ENCODE measurements at places on chromosomes 16 and 17. TPM values are rescaled to one million over a fixed set of nuclear protein-coding genes. Genes with fewer than 3 reads are reported as not detected.

GRCh38 chr16:19183187-19183586 lies 15.1 kb downstream of the SYT17 start:
- peaks cover 5% of the 10 kb centered on the region for H3K4me1 ChIP-seq
- no peaks in the 10 kb centered on the region for H3K27me3 ChIP-seq
- DNase-seq, result no peak

DNA sequence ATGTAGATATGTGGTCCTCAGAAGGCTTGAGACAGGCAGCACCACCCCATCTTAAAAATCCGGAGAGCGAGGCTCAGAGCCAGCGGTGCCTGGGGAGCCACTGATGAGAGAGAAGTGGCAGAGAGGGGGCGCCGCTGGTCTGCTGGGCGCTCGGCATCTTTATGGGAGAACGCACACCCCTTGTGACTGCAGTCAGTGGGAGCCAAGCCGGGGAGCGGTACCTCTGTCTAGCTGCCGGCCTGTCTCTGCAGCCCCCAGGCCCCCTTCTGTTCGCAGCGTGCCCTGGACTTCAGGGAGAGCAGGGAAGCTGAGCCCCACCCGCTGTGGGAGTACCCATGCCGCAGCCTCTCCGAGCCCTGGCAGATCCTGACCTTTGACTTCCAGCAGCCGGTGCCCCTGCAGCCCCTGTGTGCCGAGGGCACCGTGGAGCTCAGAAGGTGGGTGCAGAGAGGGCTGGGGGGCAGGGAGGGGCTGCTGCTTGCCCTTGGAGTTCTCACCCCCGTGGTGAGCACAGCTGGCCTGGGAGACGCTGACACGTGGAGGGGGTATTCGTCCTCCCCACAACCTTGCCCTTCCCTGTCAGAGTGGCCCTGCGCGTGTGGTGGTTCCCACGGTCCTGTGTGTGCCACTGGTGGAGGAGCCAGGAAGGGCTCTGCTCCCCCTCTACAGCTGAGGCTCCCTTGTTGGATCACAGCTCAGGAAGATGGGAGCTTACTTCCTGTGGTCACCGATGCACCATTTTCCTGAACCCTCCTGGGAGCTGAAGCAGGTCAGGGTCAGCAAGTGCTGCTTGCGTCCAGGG lies 44.8 kb downstream of the PRMT7 start:
- no peaks in the 10 kb centered on the region for H3K4me1 ChIP-seq
- no peak overlapping the region for H3K27ac ChIP-seq
- no peak for DNase-seq
- no peaks in the 10 kb centered on the region for H3K27me3 ChIP-seq
- H3K36me3 ChIP-seq, result peaks cover 89% of the 10 kb centered on the region
- no peak overlapping the region for H3K4me3 ChIP-seq

DNA sequence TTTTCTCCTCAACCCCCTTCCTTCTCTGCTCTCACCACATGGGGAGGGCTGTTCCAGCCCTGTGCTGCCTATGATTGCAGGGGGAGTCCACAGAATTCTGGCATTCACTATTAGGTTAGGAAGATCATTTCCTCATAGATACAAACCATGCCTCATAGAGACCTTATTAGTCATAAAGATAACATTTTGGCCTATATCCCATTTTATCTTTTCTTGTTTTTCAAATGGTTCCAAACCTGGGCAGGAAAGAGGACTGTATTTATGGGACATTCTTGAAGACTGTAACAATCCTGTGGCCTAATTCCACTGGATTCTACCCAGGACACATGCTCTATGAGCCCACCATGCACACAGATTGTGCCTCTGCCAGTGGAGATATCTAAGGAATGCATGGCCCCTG lies 51.7 kb downstream of the ASIC2 start:
- no peak overlapping the region for H3K27ac ChIP-seq
- H3K4me1 ChIP-seq, result no peaks in the 10 kb centered on the region
- H3K36me3 ChIP-seq, result no peaks in the 10 kb centered on the region
- no peaks in the 10 kb centered on the region for H3K27me3 ChIP-seq
- DNase-seq, result no peak
- H3K4me3 ChIP-seq, result no peak overlapping the region

DNA sequence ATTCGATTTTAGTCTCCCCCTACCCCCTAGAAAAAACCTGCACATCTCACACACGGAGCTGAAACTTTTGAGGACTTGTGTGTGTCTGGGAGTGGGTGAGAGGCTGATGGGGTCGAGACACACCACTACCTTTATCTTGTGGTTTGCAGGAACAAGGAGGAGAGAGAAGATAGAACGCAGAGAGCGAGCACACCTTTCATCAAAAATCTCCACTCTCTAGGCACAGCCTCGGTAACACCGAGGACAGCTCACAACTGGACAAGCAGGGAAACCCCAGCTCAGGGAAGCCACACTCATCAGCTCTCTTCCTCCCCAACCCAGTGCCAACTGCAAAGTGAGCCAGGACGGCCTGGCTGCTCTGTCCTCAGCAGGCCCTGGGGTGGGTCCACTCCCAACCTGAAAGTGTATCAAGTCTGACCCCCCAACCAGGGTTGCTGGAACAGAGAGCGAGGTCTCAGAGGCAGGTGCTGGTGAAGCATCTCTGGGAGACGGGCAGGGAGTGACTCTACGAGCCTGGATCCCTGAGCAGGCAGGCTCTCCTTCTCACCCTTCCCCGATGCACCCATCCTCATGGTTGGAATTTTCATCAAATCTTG lies 5.2 kb upstream of the GHDC start:
- H3K36me3 ChIP-seq, result peaks cover 53% of the 10 kb centered on the region
- H3K4me3 ChIP-seq, result no peak overlapping the region
- no peak overlapping the region for H3K27ac ChIP-seq
- DNase-seq, result no peak
- peaks cover 4% of the 10 kb centered on the region for H3K4me1 ChIP-seq
- H3K27me3 ChIP-seq, result no peaks in the 10 kb centered on the region

DNA sequence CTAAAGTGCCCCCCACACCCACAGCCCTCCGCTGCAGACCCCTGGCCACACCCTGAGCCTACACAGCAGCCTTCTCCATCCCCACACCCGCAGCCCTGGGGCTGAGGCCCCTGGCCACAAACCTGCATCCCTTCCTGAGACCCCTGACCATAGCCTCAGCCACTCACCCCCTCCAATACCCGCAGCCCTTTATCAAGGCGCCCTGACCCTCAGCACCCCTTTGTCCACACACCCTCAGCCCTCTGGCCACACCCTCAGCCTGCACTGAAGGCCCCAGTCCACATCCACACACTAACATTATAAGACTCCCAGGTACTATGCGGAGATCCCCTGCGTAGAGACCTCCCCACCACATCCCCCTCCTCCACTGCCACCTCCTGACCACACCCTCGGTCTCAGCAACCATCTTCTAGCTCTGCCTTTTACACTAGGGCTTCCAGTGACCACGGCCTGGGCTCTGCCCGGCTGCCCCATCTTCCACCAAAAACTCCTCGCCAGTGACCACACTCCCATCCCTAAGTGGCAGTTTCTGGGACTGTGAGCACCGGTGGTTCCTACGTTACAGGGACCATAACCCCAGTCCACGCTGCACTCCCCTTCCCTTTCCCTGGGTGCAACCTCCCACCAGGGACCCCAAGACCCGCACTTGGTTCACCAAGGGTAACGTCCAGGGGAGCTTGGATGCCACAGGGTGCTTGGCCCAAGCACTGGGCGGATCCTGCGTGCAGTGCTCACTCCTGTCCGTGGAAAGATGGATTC lies 818 bp downstream of the TPPP3 start:
- DNase-seq, result no peak
- peak overlapping the region; percentile 14 for H3K4me3 ChIP-seq
- peaks cover 57% of the 10 kb centered on the region for H3K4me1 ChIP-seq
- peaks cover 5% of the 10 kb centered on the region for H3K27me3 ChIP-seq

GRCh38 chr16:87834668-87835473 lies 34.4 kb downstream of the SLC7A5 start:
- DNase-seq, result no peak
- H3K36me3 ChIP-seq, result no peaks in the 10 kb centered on the region
- no peak overlapping the region for H3K4me3 ChIP-seq
- H3K27me3 ChIP-seq, result no peaks in the 10 kb centered on the region

- no peak for DNase-seq
- no peak overlapping the region for H3K27ac ChIP-seq
- no peak overlapping the region for H3K4me3 ChIP-seq
- no peaks in the 10 kb centered on the region for H3K4me1 ChIP-seq
- no peaks in the 10 kb centered on the region for H3K27me3 ChIP-seq
Measured at GRCh38 chr17:64938290-64938689, 19.0 kb upstream of the LRRC37A3 start.

DNA sequence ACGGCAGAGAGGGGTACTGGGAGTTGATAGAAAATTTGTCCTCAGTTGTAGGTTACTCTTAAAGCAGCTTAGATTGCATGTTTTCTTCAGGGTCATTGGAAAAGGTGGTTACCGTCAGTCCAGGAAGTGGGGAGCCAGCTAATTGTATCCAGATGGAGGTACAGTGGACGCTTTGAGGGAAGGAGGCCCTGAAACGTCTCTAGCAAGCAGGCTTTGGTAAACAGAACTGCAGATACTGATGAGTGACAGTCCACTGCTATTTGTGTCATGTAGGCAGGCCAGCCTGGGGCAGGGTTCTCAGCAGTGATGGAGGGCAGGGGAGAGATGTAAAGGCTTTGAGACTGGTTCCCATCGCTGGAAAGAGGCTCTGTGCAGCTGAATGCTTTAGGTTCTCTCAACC lies 30.2 kb upstream of the ST6GALNAC1 start:
- peak overlapping the region; percentile 7 for H3K27ac ChIP-seq
- peaks cover 6% of the 10 kb centered on the region for H3K36me3 ChIP-seq
- H3K4me3 ChIP-seq, result no peak overlapping the region

DNA sequence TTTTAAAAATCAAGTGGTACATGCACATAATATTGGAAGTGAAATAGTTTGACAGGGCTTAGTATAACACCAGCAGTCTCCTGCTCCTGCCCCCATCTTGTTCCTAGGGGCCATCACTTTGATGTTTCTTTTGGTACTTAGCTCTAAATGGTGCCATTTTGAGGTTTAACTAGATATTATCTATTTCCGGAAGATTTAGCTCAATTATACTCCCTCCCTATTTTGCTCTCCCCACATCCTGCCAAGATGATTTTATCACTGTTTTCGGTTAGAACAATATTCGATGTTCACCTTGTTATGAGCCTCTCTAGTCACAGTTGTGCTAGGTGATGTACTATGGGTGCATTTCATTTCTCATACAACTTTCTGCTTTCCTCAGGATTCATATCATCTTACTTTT lies 20.0 kb upstream of the SLC35G3 start:
- H3K4me3 ChIP-seq, result no peak overlapping the region
- H3K27ac ChIP-seq, result no peak overlapping the region
- no peaks in the 10 kb centered on the region for H3K36me3 ChIP-seq
- no peaks in the 10 kb centered on the region for H3K27me3 ChIP-seq
- no peak for DNase-seq

DNA sequence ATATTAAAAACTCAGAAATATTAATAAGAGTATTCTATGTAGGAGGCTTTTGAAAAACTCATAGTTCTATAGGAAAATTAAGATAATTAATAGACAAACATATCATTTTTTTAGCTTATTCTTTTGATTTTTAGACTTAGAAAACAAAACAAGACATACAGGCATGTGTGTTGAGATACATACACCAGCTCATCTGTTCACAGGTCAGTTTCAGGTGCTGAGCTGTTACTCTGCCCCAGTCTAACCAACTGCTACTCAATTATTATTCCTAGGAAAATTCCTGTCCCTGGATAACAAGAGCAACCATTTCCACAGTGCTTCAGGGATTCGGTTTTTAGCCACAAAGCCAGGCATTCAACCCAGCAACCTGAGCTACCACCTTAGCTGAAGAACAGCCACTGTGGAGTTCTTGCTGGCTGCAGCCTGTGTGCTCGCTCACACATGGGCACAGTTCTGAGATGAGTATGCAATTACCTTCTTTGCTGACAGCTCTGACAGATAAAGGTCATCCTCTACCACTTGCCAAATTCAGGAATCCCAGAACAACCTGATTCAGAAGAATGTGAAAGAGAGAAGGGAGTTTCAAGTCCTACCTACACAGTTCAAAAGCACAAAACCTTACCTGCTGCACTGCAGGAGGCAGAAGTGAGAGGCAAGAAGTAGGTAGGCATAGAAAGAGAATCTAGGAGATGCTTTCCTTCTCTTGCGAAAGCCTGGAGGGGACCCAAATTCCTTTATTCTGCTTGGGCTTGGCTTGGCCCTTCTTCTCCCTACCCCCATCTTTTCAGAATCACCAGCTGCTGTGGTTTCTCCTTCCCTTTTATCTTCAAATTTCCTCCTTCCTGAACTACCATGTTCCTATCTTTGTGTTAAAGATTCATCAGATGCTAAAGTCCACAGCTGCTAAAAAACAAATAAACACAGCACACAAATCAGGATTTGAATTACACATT lies 62.7 kb downstream of the TEX2 start:
- no peaks in the 10 kb centered on the region for H3K36me3 ChIP-seq
- no peak for DNase-seq
- H3K27me3 ChIP-seq, result no peaks in the 10 kb centered on the region
- no peak overlapping the region for H3K27ac ChIP-seq
- H3K4me3 ChIP-seq, result no peak overlapping the region
- no peaks in the 10 kb centered on the region for H3K4me1 ChIP-seq

DNA sequence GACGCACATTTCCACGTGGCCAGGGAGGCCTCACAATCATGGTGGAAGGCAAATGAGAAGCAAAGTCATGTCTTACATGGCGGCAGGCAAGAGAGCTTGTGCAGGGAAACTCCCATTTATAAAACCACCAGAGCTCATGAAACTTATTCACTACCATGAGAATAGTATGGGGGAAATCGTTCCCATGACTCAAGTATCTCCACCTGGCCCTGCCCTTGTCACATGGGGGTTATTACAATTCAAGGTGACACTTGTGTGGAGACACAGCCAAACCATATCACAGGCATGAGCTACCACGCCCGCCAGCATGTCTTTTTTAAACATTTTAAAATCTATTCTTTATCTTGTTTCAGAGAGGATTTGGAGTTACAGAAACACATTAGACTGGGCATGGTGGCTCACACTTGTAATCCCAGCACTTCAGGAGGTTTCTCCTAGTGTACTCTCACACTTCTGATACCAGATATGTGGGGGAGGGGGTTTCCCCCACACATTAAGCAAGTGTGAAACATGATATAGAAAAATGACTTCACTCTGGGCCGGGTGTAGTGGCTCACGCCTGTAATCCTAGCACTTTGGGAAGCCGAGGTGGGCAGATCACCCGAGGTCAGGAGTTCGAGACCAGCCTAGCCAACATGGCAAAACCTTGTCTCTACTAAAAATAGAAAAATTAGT lies 5.6 kb upstream of the ATMIN start:
- H3K36me3 ChIP-seq, result peaks cover 11% of the 10 kb centered on the region
- DNase-seq, result no peak
- H3K27ac ChIP-seq, result no peak overlapping the region
- H3K27me3 ChIP-seq, result no peaks in the 10 kb centered on the region
- H3K4me3 ChIP-seq, result no peak overlapping the region

- no peak overlapping the region for H3K27ac ChIP-seq
Measured at GRCh38 chr17:41511116-41511515, 5.7 kb upstream of the KRT13 start.

Gene LGALS9B
- total RNA-seq, result not detected
